ENCODE measurements at places on chromosomes 13 and 19.
A peak's percentile ranks its signal among the peaks of the same experiment; 100 is the strongest.

DNA sequence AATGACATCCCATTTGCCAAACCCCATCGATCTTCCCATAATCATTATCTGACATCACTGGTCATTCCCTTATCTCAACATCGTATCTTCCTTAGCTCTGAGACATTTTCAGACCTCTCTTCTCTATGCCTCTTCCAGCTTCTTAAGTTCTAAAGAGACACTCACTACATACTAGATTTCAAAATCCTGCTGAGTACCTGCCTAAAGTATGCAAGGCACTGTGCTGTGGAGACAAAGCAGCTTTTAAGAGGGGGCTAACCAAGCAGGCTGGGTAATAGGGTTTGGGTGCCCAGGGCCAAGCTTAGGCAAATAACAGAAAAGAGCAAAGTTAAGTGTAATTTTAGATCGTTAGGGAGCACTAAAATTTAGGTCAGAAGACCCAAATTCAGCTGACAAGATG lies 3.4 kb upstream of the POMP start:
- no peak for DNase-seq

DNA sequence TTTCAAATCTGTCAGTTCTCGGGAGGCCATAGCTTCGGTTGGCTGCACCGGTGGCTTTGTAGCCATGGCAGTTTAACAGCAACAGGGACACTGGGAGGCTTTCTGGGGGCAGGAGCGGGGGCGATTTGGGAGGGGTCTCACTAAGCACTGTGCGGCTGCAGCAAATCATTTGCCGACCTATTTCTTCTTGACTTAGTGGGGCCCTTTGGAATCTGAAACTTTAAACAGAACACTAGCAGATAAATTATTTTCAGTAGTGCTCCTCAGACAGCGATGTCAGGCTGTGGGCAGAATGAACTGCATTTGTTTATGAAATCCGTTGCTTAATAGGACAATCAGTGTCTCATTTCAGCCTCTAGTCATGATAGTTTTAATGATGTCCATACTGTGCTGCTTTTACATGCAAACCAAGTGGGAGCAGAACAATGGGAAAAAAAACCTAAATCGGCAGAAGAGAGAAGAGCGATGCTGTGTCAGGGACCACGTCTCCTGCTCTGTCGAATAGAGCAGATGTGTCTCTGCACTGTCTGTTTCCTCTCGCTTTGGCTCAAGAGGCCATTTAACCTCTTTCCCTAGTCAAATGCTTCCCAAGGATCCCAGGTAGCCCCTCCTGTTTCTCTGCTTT lies 211.9 kb downstream of the OLFM4 start:
- DNase-seq, result no peak

DNA sequence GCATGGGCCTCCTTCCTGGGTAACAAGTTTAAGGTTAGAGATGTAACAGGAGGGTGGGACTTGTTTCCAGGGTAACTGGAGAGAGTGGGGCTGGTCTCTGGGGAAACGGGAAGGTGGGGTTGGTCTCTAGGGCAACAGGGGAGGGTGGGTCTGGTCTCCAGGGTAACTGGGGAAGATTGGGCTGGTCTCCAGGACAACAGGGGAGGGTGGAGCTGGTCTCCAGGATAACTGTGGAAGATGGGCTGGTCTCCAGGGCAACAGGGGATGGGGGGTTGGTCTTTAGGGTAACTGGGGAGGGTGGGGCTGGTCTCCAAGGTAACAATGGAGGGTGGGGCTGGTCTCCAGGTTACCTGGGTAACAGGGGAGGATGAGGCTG lies 36.5 kb downstream of the SPTBN4 start:
- no peak for DNase-seq

DNA sequence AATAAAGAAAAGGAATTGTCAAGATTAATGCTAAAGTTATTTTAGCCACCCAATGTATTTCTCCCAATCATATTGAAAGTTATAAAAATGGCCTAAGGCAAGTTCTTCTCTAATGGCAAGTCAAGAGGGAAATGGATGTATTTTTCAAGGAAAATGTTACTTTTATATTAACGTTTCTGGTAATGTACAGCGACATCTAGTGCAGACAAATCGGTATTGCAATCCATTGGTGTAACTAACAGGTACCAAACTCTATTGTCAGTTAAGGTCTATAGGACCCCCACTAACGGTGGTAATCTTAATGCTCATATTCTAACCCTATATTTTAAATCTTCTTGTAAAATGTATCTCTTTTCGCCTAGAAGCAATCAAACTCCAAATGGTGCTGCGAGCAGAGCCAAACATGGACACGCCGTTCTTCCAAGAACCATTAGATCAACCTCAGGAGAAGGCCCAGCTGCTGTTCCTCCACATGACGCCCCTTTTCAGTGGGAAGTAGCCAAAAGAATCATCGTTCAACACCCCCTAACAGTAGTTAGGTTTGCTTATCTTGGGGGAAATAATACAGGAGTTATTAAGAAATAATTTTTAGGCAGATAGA lies 98.5 kb upstream of the PABPC3 start:
- DNase-seq, result no peak

DNA sequence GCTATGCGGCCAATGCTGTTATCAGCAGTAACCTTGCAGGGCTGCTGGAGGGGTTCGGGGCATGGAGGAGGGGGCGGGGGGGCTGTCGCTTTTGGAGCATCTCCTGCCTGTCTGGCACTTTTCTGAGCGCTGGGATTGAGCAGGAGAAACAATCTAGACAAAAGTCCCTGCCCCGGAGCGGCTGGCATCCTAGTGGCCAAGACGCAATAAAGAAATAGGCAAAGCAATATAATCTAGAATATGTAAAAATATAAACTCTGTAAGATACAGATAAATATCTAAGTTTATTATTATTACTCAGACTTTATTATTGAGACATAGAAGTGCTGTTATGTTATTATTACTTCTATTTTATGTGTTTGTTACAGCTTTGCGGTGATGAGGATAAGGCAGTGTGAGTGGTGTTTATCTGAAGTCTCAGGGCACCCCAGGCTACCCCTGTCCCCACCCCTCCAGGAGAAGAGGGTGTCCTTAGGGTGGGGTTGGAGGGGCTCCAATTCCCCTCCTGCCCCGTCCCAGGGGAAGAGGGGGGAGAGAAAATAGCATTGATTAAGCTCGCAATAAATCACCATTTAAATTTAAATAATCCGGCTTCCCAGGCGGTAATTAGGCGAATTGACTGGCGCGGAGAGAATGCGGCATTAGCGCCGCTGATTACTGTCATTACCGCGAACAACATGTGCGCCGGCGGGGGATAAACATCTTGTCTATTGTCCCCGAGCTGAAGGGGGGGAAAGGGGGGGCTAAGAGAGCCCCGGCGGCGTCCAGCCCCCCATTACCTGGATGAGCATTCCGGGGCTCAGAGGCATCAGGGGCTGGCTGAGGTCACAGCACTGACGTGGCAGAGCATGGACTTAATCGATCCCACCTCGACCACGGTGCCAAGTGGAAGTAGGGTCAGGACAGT lies 3.2 kb downstream of the NPAS1 start:
- no peak for DNase-seq

DNA sequence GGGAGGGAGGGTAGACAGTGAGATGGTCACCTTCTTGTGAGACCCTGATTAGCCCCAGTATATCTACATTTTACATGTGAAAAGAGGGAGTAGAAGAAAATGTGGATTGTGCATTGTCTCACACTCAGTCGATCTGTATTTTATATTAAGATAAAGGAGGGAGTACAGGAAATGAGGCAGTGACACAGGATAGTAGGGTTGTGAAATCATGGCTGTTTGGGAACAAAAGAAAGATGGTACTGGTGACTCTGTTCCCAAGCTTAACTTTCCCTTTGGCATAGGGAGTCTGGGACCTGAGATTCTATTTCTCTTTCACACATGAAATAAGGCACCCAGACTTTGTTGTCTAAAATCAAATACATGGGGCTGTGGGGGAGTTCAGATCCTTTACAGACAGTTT lies 194.7 kb downstream of the ABCC4 start:
- no peak for DNase-seq

DNA sequence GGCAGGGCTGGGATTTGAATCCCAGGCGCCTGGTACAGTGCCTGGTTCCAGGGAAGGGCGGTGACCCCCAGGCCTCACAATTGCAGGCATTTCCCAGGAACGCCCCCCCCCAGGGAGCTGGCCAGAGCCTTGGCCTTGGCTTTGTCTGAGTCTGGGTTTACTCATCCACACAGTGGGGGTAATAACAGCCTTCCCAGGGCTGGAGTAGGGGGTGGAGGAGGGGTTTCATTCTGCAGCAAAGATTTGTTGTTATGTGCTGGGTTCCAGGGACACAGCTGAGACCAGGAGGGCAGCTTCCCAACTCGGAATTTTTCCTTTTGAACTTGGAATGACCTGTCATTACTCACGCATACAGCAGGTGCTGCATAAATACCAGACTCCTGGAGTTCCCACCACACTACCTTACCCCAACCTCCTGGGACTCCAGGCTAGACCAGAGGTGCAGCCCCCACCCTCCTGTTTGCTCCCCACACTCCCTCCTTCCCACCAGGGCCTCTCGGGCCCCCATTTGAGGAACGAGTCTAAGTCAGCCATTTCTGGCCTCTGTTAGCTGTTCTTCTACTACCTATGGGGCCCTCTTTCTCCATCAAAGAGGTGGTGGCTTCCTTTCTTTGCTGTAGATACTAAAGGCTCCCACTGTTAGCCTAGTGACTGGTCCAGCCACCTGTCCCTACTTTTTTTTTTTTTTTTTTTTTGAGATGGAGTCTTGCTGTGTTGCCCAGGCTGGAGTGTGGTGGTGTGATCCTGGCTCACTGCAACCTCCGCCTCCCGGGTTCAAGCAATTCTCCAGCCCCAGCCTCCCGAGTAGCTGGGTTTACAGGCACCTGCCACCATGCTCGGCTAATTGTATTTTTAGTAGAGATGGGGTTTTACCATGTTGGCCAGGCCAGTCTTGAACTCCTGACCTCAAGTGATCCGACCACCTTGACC lies 1.6 kb upstream of the ADAMTS10 start:
- DNase-seq, result no peak

GRCh38 chr13:113855012-113855921 lies 8.6 kb downstream of the GAS6 start:
- DNase-seq, result no peak

GRCh38 chr13:42348576-42348975 lies 76.6 kb downstream of the AKAP11 start:
- DNase-seq, result no peak

DNA sequence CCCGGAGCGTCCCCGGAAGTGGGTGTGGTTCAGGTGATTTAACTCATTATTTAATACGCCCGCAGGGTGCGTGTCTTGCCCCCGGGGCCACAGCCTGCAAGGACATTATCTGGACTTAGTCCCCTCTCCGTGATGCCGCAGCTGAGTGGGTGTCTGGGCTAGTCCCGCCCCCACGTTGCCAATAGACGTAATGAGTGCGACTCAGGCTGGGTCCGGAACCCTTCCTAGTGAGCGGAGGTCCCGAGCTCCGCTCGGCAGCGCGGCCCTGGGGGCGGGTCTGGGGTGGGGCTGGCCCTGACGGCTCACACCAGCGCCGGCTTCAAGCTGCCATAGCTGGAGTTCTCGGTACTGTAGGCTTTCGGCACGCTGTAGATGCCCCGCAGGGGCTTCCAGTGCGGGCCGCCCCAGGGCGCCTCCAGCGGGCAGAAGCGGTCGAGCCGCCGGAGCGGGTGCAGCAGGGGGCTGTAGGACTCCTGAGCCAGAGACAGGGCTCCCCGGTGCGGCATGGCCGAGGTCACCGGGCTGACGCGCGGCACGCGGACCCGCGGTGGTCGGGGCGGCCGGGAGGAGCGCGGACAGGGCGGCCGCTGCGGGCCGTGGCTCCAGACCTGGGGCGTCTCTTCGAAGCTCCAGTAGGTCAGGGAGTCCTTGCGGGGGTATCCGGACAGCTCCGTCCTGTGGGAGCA lies 918 bp upstream of the LHB start:
- DNase-seq, result peak; percentile 81

- DNase-seq, result peak; percentile 13
Observed at GRCh38 chr19:54257116-54257480, at the start of gene LILRB5. Gene LILRB5, minus strand, starts transcription at chr19:54257273. Its CDS starts 80 bp downstream, at chr19:54257193.

DNA sequence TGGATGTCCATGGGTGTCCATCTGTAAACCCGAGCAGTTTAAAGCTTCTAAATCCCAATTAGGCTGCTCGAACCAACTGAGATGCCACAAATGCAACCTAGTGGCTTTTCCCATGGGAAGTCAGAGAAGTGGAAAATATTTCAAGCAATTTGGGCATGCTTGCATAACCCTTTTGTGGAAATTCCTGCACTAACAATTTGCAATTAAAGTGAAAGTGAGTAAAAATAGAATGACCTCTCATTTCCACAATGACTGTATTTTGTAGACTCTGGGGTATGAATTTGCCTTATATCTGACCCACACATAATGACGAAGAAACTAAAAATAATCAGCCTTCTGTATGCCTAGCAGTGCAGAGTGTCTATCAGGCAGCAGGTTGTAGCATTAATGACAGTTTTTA lies 91.8 kb upstream of the TSC22D1 start:
- no peak for DNase-seq

GRCh38 chr13:98155475-98156109 lies 12.7 kb downstream of the FARP1 start:
- DNase-seq, result no peak

- DNase-seq, result no peak
Observed at GRCh38 chr13:78784014-78784750, 125.2 kb upstream of the OBI1 start.

DNA sequence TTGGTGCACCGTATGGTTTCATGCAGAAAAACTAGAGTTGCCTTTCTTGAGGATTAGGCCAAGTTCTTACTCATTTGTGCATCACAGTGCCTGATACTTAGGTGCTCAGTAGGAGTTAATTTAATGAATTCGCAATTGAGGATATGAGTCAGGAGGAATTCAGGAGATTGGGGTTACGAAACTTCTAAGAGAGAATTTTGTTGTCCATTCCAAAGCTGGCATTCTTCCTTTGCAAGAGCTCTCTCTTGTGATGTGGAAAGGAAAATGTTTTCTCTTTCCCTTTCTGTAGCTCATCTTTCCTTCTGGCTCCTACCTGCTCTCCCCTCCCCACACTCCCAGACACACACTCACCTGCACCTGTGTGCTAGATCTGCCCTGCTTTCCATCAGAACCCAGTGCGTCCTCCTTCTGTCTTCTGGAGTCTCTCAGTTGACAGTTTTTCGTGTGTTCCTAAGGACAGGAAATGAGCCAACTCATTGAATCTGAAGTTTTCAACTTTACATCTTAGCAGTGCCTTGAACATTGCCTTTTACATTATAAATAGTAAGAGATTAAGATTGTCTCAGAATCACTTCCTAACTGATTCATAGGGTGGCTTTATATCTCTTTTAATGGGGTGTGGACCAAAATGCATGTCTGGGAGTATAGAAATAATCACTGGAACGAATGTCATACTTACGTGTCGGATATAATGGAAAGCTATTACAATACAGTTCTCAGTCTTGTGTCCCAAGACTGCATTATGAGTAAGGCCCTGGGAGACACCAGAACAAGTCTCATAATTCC lies 19.7 kb upstream of the ERCC5 start:
- no peak for DNase-seq

DNA sequence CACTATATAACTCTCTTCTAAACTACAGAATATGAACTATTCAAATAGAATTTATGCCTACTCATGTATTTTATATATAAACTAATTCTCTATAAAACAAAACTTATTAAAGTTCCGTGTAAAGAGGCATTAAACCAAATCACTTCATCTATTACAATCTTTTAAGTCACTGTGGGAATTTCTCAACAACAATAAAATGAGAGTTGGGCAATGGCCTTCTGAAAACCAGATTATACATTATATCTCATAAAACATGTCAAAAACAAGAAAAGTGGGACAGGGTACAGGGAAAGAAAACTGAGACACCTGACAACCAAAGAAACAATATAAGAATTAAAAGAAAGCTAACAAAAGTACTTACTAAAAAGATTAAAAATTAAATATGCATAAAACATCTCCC lies 145.2 kb downstream of the DIAPH3 start:
- DNase-seq, result no peak
